ENCODE measurements at places on chromosomes 7 and 10.

GRCh38 chr7:131219312-131220041, 108.2 kb upstream of the MKLN1 start:
- DNase-seq: no peak

DNA sequence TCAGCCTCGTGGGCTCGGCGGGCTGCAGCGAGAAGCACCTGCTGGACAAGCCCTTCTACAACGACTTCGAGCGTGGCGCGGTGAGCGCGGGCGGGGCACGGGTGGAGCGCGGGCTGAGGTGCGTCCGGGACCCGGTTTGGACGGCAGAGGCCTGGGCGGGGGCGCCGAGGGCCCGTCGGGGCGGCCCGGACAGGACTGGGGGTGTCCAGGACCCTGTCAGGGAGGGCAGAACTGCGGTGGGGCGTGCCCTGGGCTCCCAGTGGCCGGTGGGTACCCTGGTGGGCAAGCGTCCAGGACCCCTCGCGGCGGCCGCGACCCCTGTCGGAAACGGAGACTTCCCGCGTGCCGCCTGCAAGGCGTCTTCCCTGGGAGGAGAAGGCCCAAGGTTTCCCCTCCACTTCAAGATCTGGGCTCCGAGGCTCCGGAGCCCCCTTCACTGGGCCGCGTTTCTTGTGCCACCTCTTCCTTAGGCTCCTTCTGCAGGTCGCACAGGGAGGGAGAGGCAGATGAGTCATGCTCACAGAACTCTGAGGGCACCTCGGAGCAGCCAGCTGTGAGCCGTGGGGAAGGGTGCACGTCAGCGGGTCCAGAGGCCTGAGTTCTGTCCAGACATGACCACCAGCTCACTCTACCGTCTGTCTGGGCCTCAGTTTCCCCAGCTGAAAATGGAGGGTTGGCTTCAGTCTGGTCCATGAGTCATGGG, 485 bp downstream of the ALOX5 start:
- DNase-seq: peak; percentile 1

GRCh38 chr7:51007551-51008505, 225.1 kb upstream of the GRB10 start:
- no peak for DNase-seq

DNA sequence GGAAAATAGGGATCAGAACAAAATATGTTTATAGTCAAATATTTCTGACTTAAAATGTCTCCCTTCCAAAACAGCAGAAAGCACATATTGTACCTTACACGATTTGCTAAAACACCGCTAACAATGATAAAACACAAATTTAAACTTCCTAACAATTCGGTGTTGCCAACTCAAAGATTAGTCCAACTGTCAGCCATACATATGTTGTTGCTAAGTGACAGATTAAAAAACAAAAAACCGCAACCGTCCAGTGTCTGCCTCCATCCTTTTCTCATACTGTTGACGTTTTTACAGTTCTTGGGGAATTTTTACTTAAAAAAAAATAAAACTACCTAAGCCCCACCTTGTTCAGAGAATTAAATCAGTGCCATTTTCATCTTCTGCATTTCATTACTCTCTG, 118.0 kb downstream of the RAB11FIP2 start:
- DNase-seq: no peak

DNA sequence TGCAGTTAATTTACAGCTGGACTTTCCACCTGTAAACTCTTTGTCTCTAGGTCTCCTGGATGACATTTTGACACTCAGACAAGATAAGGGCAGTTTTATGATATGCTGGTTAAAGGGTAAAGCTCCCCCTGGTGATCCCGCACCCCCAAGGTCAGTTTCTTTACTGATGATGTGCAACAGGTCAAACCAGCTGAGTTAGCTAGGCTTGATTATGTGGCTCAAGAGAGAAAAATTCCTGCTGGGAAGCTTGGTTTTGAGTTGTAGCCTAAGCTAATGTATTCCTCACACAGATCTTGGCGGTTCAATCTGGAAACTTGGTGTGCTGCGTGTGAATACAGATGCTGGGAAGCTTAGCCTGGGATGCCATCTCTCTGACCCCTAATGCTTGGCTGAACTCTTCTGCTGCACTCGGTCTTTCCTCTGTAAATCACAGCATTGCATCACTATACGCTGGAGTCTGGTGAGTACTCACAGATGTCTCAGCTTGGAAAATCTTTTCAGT, 11.4 kb upstream of the AKR1D1 start:
- peak; percentile 12 for DNase-seq

- no peak for DNase-seq
These were observed 1092.2 kb downstream of the TYW1 start for GRCh38 chr7:68088879-68089278.

DNA sequence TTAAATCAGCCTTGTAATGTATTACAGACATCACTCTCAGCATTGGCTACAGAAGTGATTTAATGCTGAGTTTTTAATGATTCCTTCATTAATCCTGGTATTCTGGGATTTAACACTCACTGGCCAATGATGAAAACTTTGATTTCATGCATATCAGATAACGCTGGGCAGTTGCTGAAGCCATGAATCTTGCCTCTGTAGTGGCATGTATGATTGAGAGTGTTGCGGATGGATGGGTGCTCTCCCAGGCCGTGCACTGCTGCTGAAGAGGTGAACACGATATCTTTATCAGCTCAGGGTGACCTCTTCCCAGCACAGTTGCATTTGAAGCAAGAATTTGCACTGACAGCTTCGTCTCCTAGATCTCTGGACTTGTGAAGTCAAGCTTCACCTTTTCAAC, 168.7 kb downstream of the LRRC4 start:
- no peak for DNase-seq

DNA sequence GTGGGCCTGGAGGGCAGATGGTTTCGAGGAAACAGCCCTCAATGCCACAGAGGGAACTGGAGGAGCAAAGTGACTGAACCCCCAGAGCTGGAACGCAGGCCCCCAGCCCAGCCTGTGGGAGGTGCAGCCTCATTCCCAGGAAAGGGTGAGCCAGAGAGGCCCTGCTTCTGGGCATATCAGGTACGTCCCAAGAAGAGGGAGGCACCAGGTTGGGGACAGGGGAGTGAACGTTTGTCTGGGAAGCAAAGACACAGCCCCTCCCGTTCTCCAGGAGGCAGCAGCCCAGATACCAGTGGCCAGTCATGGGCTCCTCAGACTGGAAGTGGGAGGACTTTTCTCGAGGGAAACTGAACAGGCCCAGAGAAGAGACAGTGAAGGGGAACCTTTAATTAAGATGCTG, 74.3 kb upstream of the RET start:
- DNase-seq: no peak

GRCh38 chr10:62237966-62238365, 30.7 kb downstream of the RTKN2 start:
- no peak for DNase-seq
